ENCODE measurements at places on chromosomes 5 and 9. TPM values are rescaled to one million over a fixed set of nuclear protein-coding genes. Genes with fewer than 3 reads are reported as not detected.

Gene PCDHGB3
- 5.2 TPM for total RNA-seq

Gene RFESD
- total RNA-seq, result 1.6 TPM

Gene KIF4B
- not detected for total RNA-seq

Gene IL4
- total RNA-seq, result not detected

Gene TMEM232
- 1.3 TPM for total RNA-seq

Gene SOWAHA
- under 0.01 TPM for total RNA-seq

Gene EXOSC2
- 32.8 TPM for total RNA-seq

Gene EGFLAM
- total RNA-seq, result 3.0 TPM

Gene PCDHB8
- under 0.01 TPM for total RNA-seq

Gene CARD9
- total RNA-seq, result 20.0 TPM

Gene SOX30
- not detected for total RNA-seq
